ENCODE measurements at places on chromosomes 13 and 19.

DNA sequence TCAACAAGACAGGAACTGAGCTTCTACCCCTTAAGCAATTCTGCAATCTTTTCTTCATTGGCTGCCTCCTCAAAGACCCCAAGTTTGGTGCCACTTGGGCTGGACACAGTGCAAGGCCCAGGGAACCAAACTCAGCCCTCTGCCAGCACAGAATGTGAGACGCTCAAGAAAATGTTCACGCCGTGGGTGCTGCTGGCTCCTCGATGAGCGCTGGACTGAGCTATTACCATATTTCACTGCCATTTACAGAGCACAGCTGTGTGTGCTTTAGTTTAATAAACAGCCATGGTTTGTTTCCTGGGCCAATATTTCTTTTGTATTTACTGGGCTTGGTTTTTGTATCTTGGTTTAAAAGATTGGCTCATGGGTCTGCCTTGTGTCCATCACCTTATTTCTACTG, 138.8 kb upstream of the VSTM2B start:
- DNase-seq = no peak

- no peak for DNase-seq
Measured at GRCh38 chr19:48670699-48671445, 1.9 kb downstream of the NTN5 start.

- DNase-seq = no peak
Measured at GRCh38 chr13:47085346-47085745, 188.5 kb upstream of the HTR2A start.

DNA sequence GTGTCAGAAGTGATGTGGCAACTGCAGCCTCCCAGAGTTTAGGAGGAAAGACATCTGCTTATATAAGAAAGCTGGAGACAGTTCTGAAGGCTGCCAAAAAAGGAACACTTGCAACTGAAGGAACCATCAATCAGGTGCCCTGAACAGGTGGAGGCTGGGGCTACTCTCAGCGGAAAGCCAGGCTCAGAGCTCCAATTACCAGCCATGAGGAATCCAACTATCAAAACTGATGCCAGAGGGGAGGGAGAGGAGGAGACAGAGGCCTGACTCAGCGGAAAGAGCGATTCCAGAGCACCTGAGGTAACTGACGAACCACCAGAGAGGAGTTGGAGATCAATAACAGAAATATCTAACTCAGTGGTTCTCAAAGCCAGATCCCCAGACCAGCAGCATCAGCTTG, 24.3 kb downstream of the LEUTX start:
- DNase-seq = no peak

- DNase-seq = no peak
Measured at GRCh38 chr19:30689474-30689873, 317.3 kb downstream of the ZNF536 start.

DNA sequence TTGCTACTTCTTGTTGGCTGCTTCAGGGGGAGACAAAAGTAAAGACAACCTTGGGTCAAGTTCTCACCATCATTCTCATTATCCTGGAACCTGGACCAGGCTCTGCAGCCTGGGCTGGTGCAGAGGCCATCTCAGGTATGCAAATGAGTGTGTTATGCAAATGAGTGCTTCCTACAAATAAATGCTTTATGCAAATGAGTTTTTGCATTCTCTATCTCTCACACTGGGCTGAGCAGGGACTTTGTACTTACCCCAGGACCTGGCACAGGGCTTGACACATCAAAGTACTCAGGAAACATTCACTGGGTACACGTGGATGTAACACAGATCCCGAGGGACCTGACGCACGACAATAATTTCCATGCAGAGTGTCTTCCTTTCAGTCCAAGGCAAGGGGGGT, 103.0 kb downstream of the DNAJC15 start:
- DNase-seq = no peak

DNA sequence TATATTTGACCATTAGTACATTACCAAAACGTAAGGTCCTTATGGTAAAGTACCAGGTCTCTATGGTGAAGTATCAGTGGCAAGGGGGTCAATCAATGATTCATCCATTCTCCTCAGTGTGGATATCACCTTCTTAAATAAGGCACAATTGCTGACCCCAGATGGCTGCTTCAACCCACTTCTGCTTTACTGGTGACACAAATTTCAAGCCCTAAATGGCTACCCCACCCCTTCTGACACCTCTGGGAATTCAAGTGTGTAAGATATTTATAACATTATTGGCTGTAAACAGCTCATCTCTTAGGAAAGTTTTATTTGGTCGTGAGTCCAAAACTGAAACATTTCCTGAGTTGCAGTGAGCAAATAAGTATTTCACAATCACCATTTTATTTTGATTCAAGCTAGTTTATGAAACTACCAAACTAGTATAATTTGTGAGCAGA, 7.9 kb upstream of the WBP4 start:
- DNase-seq = no peak

- DNase-seq = no peak
Measured at GRCh38 chr13:70694996-70695715, 586.9 kb upstream of the KLHL1 start.

DNA sequence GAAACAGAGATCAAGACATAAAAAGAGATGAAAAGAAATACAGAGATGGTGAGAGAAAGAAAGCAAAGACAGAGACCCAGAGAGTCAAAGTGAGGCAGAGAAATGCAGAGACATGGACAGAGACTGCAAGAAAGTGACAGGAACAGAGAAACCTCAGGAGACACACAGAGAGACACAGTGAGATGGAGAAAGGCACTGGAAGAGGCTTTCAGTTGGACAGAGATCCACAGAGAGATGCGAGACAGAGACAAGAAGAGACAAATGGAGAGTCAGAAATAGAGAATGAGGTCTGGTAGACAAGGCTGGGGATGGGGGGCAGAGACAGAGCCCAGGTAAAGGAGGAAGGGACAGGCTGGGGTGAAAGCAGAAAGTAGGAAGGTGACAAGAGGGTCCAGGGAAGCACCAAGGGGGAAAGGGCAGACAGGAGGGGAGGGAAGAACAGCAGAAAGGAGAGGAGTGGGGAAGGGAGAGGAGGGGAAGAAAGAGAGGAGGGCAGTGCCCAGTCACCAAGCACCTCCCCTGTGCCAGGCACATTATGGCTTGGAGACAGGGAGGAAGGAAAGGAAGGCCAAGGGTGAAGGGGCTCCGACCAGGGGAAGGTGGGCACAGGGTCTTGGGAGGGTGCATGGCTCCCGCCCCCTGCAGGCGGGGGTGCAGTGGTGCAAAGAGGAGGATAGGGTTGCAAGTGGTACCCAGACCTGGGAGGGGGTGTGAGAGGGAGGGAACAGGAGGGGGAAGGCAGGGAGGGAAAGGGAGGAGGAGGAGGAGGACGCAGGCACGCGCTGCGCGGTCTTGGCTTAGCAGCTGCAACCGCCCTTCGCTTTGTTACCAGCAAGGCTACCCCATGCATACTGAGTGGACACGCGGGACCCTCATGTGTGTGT, 38.4 kb downstream of the DEDD2 start:
- no peak for DNase-seq

DNA sequence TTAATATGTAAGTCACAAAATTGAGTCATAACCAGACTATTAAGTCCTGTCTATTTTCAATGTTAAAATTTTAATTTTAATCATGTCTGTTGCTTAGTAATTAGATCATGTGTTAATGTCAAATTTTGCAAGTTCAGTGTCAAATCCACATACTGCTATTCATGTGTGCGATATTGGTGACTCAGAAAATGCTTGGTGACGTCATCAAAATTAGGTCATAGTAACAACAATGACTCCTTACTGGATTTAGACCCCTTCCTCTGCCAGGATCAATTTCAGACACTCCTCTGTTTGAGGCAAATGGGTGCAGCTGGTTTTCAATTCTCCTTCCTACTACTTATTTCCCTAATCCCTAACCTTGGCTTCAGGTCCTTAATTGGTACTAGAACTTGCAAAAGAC, 1394.3 kb upstream of the SLC10A2 start:
- DNase-seq = no peak

DNA sequence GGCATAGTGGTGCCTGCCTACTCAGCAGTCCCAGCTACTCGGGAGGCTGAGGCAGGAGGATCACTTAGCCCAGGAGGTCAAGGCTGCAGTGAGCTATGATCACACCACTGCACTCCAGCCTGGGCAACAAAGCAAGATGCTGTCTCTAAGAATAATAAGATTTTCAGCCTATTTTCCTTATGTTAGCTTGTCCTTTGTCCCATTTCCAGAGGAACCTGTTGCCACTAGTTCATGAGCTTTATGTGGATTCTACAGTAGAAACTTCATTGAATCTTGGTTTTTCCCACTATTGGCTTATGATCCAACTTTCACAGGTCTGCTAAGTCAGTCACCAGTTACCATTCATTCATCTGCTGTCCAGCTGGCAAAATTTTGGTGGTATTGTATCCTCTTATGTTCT, 18.2 kb downstream of the FFAR2 start:
- DNase-seq = no peak

DNA sequence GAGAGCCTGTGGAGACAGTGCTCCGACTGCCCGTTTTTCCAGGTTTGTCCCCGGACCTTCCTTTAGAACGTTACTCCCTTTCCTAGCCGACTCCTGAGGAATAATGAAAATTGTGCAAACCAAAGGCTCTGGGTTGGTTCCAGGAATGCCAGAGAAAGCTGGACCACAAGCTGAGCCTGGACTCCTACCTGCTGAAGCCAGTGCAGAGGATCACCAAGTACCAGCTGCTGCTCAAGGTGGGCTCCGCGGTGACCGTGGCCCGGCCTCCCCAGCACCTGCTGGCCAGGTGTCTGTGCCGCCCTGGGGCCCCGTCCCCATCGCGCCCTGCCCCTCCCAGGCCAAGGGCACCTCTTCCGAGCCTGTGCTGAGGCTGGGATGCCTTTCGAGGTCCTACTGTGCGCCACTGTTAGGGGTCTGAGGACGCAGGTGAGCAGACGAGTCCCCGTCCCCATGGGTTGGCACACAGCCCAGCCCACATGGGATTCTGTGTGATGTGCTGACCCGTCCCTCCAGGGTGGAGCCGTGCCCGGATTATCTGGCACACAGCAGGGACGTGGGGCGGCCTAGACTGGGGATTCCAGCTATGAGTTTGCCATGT, 20.5 kb upstream of the F7 start:
- no peak for DNase-seq

DNA sequence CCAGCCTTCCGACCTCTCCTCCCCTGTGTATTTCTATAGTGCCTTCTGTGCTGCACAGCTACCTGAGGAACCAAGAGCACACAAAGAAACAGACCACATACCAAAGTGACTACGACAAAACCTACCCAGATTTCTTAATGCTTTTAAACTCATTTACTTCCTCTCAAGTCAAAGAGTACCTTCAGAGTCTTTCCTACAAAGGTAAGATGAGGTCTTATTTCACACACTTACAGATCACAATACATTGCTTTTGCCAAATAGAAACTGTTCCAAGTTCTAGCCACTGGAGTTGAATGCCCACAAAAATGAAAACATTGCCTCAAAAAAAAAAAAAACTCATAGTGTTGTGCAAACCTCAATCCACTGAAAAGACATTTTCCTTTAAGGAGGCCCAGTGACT, 36.4 kb downstream of the TEX26 start:
- DNase-seq = no peak

- DNase-seq = no peak
Measured at GRCh38 chr19:50779504-50780457, 9.5 kb downstream of the GPR32 start.

- no peak for DNase-seq
Measured at GRCh38 chr13:98693756-98694155, 58.7 kb downstream of the SLC15A1 start.

GRCh38 chr13:51822106-51822815, 18.3 kb upstream of the DHRS12 start:
- no peak for DNase-seq

DNA sequence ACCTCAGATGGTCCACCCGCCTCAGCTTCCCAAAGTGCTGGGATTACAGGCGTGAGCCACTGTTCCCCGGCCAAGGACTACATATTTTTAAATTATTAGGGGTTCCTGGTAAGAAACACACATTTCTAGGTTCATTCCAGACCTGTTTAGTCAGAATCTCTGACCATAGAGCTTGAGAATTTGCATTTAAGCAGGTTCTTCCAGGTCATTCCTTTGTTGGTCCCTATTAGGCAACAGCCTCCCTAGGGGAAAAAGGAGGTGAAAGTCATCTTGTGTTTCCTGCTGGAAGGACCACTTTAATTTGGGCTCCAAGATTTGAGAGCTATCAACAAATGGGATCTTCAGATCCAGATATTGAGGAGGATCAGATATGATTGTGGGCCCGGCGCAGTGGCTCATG, 16.3 kb downstream of the S1PR2 start:
- no peak for DNase-seq

DNA sequence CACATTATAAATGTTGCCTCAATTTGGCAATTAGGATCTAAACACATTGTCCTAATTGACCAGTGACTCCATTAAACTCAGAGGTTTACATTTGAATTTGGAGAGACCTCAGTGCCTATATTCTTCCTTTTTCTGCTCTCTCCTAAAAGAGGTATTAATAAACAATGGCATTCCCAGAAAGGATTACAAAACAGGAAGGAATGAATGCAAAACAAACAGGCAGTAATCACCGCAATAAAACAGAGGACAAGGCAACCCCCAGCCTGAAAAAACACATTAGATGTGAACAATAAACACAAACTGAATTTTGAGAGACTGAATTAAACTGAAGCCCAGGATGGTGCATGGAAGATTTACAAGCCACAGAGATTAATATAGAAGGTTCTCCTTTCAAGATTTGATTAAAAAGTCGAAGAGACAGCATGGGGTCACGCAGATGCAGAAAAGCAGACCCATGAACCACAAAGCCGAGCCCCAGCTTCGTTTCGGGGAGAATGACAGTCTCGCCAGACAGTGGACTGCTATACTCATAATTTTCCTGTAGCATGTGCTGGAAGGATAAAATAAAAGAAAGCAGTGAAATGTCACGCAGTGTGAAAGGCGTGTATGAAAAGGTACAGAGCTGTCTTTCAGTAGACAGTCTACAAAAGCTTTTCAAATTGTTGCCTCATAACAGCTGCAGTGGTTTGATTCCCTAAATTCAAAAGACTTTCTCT, 503.0 kb downstream of the LIG4 start:
- no peak for DNase-seq

DNA sequence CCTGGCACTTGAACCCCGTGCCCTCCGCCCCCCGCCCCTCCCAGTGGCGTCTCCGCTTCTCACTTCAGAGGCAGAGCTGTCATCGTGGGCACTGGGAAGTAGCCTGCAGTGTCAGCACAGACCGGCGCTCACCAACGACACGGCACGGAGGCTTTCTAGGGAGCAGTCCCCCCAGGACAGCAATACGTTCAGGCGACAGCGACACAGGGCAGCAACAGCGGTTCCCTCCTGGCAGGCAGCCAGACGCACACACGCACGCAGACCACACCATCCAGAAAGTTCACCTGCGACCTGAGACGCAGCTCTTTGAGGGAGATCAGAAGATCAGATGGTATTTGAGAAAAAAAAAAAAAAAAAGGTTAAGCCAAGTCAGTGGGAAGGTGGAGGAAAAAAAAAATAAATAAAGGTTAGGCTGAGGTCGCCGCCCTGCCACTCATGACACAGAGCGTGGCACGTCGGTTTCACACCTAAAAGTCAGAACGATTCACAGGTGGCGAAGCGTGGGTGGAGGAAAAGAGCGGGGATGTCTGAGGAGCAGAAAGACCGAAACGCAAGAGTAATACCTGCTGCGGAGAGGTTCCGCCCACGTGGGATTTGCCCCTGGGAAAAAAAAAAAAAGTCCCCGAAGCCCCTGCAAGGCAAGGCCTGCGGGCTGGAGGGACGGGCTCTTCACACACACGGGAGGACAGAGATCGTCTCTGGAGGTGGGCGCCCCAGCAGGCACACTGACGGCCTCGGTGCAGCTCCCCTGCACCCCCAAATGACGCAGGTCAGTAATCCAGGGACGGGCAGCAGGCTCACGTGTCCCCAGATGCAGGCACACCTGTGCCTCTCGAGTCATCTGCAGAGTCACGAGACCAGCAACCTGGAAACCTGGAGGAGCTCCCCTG, 94.5 kb downstream of the GNG7 start:
- DNase-seq = peak; percentile 68

- no peak for DNase-seq
Measured at GRCh38 chr13:60572855-60573254, 175.8 kb downstream of the TDRD3 start.

Measured in stimulated activated CD8-positive, alpha-beta memory T cell treated with anti-CD3 and anti-CD28 coated beads, Interleukin-15, amount 100 ng/mL, for 24 hours (primary cell).